ENCODE measurements at places on chromosomes 11 and 22. TPM values are rescaled to one million over a fixed set of nuclear protein-coding genes. Genes with fewer than 3 reads are reported as not detected.

- no peak for DNase-seq
Observed at GRCh38 chr22:17514084-17514483, 49.2 kb upstream of the SLC25A18 start.

- no peak for DNase-seq
Observed at GRCh38 chr11:5514841-5515240, 1.7 kb downstream of the UBQLNL start.

DNA sequence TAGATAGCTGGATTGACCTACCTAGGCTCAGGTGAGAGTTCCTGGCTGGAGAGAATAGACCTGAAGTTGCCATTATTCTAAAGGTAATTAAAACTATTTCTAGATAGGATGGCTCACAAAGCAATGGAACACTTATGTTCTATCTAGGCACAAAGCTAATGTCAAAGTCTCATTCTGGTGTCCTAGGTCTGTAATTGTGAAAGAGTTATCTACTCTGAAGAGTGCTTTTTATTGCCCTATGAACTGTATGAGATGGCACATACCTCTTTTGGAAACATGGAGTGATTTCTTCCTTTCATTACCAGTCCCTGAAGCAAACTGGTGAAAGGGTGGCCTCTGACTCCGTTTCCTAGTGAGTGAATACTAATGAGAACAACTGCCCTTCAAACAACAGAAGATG, 80.3 kb downstream of the MTNR1B start:
- no peak for DNase-seq

- no peak for DNase-seq
Observed at GRCh38 chr11:35276396-35277145, 137.6 kb downstream of the CD44 start.

DNA sequence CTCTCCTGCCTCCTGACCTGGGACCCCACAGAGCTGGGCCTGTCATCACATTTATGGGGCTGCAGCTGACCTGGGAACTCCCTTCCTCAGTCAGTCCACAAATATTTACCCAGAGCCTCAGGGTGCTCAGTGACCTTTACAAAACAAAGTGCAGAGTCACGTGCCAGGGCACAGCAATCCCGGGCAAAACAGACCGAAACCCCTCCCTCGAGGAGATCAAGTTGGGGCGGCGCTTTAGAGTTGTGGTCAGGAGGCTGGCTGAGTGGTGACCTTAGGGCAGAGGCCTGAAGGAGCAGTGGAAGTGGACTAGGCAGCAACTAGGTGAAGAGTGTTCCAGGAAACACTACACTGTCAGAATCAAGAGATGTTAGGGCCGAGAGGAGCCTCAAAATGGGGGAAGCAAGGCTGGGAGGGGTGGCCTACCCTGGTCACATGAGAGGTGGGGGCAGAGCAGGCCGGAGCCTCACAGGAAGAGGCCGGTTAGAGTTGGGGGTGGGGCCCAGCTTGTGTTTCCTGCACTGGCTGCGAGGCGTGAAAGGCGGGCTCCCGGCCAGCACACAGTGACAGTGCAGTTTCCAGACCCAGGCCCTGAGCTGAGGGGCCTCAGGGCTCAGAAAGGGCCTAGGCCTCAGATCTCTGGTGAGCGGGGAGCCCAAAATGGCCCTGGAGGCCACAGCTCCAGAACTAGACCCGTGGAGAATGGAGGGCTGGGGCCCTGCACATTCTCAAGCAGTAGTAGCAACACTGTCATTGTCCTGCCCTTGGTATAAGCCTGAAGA, 3.7 kb upstream of the NEAT1 start:
- peak; percentile 66 for DNase-seq

- no peak for DNase-seq
Observed at GRCh38 chr11:20247591-20248007, 87.3 kb upstream of the DBX1 start.

- no peak for DNase-seq
Observed at GRCh38 chr11:86957976-86958646, 2.9 kb upstream of the FZD4 start.

- no peak for DNase-seq
Observed at GRCh38 chr11:32881286-32881685, 11.3 kb upstream of the QSER1 start.

GRCh38 chr11:118838905-118839553, 44.7 kb upstream of the CXCR5 start:
- no peak for DNase-seq

DNA sequence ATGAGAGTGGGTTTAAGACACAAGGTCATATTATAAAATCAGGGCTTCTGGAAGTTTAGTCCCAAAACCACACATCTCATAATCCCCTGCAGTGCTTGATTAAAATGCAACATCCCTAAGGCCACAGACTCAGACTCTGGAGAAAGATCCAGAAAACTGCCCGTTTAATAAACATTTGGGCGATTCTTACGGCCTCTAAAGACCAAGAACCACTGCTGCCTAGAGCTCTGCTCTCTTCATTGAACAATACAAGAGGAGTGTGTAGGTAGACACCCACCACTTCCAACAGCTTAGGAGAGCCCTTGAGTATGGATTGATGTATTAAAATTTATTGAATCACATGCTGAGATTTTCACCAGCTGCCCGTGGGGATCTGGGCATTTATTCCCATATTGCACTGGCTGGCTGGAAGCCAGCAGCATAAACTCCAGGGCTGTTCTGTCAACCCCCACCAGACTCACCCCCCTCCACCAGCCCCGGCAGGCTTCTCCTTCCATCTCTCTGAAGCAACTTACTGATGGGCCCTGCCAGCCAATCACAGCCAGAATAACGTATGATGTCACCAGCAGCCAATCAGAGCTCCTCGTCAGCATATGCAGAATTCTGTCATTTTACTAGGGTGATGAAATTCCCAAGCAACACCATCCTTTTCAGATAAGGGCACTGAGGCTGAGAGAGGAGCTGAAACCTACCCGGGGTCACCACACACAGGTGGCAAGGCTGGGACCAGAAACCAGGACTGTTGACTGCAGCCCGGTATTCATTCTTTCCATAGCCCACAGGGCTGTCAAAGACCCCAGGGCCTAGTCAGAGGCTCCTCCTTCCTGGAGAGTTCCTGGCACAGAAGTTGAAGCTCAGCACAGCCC, 749 bp upstream of the BEST1 start:
- DNase-seq, result no peak

CHADL gene
- total RNA-seq, result 1.2 TPM

IL18BP gene
- total RNA-seq, result 22.8 TPM

USP2 gene
- 1.6 TPM for total RNA-seq

CLTCL1 gene
- 0.20 TPM for total RNA-seq

CDC42BPG gene
- 11.6 TPM for total RNA-seq

LRRN4CL gene
- not detected for total RNA-seq

TMPRSS13 gene
- total RNA-seq, result 3.4 TPM

OR5B21 gene
- total RNA-seq, result not detected

EI24 gene
- total RNA-seq, result 19.2 TPM

KRTAP5-11 gene
- total RNA-seq, result not detected

WBP2NL gene
- total RNA-seq, result 2.9 TPM
